Muscle of leg (tissue), 16 donors: ENCODE measurements at places on chromosomes 16 and 17. TPM values are rescaled to one million over a fixed set of nuclear protein-coding genes. Genes with fewer than 3 reads are reported as not detected.

GRCh38 chr16:83137326-83137781 lies 510.6 kb downstream of the CDH13 start:
- DNase-seq, result peak; percentile 13

GRCh38 chr17:10875984-10876555 lies 38.2 kb upstream of the PIRT start:
- DNase-seq, result peak; percentile 32

SRCIN1 gene
- total RNA-seq, result 0.75 TPM

GGA3 gene
- 13.3 TPM for total RNA-seq

DNA sequence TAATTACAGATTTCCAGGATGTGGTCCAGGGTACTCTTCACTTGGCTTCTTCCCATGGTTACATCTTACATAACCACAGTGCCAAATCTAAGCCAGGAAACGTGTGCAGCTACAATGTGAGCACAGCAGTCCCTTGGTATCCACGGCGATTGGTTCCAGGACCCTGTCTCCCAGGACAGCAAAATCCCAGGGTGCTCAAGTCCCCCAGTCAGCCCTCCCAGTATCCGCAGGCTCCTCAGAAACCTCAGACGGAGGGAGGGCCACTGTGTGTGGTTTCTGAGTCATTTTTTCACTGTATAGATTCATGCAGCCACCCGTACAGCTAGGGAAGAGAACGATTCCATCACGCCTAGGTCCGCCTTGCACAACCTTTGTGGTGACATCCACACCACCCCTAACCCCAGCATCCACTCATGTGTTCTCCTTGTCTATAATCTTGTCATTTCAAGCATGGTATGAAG lies 11.1 kb upstream of the ATP2C2 start:
- DNase-seq, result no peak

ADAP2 gene
- total RNA-seq, result 7.9 TPM

GRCh38 chr16:60648290-60648689 lies 1387.9 kb downstream of the CDH8 start:
- no peak for DNase-seq

DNA sequence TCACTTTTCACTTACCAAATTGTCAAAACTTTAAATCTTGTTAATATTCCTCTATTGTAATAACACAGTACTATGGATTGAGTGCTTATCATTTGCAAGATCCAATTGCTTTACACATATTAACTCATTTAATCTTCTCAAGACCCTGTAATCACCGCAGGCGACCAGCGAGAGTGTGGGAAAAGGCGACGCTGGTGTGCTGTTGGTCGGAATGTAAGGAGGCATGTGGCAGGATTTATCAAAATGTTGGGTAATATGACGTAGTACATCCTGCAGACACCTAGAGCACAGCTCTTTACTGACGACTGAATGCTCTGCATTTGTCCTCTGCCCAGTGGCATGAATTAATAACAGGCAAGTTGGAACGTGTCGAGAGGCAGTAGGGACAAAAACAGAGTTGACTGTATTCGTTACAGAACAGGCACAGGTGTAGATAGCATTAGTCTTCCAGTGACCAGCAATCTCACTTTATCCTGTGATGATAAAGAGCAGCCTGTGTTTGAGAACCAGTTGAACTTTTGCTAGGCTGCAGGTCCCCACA lies 80.3 kb downstream of the TNRC6C start:
- DNase-seq, result no peak

- no peak for DNase-seq
Measured at GRCh38 chr17:65193716-65194293, 56.6 kb downstream of the RGS9 start.

NXN gene
- total RNA-seq, result 36.8 TPM

DNA sequence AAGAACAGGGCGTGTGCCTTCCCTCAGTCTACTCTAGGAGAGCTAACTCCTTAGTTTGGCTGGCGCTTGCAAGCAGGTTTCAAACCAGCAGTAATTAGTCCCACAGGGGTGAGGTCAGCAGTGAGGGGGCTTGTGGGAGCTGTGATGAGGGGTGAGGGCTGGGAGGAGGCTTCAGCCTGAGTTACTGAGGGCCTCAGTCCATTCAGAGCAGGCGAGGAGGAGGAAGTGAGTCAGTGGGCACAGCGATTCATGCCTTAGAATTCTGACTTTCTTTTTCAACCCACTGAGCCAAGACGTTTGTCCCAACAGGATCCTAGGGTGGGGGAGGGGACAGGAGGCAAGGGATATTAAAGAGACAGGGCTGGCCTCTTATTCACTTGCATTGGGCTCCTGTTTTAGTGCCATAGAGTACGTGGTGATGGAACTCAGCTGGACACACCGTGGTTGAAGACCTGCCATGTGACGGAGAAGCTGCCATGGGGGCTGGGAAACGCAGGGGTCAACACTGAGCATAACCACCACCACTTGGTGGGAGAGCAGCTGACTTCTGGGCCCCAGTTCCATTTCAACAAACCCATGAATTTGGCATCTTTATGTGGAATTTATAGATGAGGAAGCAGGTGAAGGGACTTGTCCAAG lies 8.3 kb upstream of the ITGA3 start:
- no peak for DNase-seq

CES1 gene
- 0.22 TPM for total RNA-seq

ARHGDIG gene
- total RNA-seq, result 1.0 TPM

DNA sequence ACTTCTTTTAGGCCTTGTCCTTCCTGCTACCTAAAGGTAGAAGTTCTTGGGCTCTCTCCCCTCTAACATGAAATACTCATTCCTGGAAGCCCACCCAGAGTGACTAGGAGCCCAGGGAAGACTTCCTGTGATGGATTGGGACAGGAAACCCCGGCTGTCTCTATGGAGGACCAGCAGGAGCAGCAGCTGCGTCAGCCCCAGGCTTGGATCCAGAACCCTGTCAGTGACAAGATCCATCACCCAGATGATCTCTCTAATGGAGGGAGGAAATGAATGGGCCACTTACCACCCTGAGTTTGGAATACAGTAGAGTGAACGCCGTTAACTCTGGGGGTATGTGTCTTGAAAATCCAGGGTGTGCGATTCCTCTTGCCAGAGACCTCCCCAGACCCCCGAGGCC lies 195.7 kb upstream of the WSCD1 start:
- DNase-seq, result peak; percentile 53

ABCC6 gene
- 1.2 TPM for total RNA-seq

ZNF385C gene
- 2.8 TPM for total RNA-seq

SLC13A2 gene
- not detected for total RNA-seq

DNA sequence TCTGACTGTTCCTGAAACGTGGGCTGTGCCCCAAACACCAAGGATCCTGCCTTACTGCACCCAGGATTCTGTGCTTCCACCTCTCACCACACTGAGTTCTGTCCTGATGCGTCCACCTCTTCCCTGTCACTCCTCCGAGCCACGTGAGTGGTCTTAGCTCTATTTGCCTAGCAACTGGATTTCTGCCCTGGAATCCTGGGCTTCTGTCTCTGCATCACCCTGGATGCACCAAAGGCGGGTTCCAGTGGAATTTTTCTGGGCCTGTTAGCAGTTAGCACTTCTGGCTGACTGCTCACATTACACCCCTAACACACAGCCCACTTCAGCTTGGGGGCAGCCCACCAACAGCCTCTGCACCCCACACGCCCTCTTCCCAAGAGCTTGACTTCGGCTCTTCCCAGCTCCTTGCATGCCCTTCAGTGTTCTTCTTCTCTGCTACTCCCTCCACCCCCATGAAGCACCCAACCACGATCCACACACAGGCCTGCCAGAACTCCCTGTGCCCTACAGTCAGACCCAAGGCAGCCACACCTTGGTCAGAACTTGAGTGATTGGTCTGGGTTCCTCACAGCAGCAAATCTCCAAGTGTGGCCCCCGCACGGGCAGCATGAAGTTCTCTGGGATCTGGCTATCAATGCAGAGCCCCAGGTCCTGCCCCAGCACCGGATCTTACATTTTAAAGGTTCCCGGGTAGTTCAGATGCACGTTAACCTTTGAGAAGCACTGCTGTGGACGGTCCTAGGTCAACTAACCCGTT lies 129.8 kb upstream of the RCVRN start:
- peak; percentile 92 for DNase-seq

- DNase-seq, result peak; percentile 16
Measured at GRCh38 chr17:3730881-3731429, 7.3 kb downstream of the HASPIN start.

DNA sequence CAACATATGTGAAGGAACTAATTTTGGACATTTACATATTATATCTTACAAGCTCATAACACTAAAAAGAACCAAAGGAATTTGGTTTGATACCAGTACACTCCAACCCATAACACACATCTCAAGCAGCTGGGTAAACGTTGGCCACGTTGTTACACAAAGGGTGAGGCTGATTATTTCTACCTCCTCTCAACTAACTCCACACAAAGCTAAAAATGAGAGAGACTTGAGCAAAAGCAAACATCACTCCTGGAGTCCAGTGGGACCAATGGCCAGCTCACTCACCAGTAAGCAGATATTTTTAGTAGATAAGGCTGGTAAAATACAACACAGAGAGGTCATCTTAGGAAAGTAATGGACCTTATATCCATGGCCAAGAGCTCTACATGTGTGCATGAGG lies 207.6 kb downstream of the MRTFB start:
- DNase-seq, result no peak

TOM1L1 gene
- total RNA-seq, result 3.6 TPM

NQO1 gene
- 8.2 TPM for total RNA-seq

IQCK gene
- 10.2 TPM for total RNA-seq

DNAJA3 gene
- 30.4 TPM for total RNA-seq

DNA sequence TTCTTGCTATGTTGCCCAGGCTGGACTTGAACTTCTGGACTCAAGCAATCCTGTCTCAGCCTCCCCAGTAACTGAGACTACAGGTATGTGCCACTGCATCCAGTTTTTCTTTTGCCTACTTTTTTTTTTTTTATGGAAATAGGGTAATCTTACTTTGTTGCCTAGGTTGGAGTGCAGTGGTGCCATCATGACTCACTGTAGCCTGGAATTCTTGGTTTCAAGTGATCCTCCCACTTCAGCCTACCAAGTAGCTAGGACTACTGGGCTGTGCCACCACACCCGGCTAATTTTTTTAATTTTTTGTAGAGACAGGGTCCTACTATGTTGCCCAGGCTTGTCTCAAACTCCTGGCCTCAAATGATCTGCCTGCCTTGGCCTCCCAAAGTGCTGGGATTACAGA lies 10.0 kb downstream of the LRRC36 start:
- DNase-seq, result no peak

TEKT1 gene
- total RNA-seq, result not detected

HAS3 gene
- 0.58 TPM for total RNA-seq

DNA sequence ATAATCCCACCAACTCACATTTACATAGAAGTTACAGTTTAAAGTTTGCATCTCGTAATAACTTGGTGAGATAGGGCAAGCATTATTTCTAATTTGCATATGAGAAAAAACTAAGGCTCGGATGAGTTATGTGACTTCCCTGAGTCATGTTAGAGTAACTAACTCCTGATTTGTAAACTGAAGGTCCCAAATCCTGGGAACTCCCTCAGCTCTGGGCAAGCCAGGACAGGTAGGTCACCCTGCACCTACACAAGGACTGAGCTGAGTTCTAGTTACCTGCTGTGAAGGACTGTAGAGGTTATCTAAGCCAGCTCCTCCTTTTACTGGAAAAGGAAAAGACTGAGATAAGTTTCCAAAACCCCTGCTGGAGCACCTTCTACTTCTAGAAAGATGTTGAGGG lies 92.1 kb upstream of the HLF start:
- DNase-seq, result no peak

GRCh38 chr16:5045499-5046115 lies 11.9 kb upstream of the NAGPA start:
- DNase-seq, result no peak

DNA sequence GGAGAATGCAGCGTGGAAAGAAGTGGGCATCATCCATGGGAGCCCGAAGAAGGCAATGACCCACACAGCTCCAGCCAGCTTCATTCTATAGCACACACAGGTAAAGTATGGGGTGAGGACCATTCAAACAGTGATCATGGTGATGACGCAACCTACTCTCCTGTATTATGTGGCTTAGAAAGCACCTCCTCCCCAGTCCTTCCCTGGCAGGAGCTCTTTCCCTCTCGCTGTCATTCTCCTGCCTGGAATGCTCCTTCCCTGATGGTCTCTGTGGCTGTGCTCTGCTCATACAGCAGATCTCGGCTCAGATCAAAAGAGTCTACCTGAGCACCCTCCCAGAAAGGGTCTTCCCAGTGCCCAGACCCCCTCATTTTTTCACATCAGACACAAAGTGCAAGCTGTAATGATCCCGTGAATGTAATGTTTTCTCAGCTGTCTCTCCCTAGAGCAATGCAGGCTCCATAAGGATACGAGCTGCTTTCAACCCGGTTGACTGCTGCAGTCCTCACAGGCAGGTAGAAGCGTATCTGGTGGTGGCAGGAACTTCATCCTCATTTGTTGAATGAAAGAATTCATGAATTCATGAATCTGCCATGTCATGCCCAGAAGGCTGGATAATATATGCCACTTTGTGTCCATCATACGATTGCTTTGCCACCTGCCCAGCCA lies 248.8 kb downstream of the HS3ST3A1 start:
- no peak for DNase-seq

DNA sequence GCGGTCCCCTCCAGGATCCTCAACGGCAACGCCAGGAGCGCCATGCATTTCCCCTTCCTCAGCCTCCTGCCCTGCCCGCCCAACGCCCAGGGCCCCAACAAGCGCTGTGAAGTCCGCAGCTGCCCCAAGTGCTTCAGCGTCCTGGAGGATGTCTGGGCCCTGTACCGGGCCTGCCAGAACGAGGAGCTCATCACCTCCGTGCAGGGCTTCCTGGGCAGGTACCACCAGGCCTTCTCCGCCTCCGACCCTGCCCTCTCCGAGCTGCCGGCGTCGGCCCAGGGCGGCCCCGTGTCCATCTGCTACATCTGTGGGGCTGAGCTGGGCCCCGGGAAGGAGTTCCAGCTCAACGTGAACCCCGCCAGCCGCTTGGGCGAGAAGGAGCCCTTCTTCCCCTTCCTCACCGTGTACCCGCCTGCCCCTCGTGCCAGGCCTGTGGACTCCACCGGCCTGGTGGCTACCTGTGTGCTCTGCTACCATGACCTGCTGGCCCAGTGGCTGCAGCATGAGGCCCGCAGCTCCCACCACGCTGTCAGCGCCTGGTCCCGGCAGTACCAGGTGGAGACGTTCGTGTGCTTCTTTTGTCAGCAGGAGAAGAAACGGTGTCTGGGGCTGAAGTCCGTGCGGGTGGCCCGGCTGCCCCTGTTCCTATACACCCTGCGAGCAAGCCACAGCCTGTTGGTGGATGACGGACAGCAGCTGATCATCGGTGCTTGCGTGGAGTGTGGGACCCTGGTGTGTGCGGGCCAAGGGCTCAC lies 58.9 kb upstream of the CIBAR2 start:
- DNase-seq, result no peak

ADGRG3 gene
- 0.04 TPM for total RNA-seq

- peak; percentile 24 for DNase-seq
Measured at GRCh38 chr17:75754378-75755204, 10.4 kb downstream of the GALK1 start.

GRCh38 chr17:57944908-57945307 lies 10.3 kb downstream of the CUEDC1 start:
- DNase-seq, result no peak

ITGAX gene
- total RNA-seq, result 0.35 TPM

CCL5 gene
- total RNA-seq, result 0.75 TPM

- peak; percentile 90 for DNase-seq
Measured at GRCh38 chr16:66703406-66704215, 7.1 kb upstream of the CMTM4 start.

PRAC2 gene
- not detected for total RNA-seq
